ENCODE measurements at places on chromosomes 3 and 15.

- no peak for DNase-seq
Observed at GRCh38 chr15:90924375-90924774, 8.0 kb downstream of the HDDC3 start.

DNA sequence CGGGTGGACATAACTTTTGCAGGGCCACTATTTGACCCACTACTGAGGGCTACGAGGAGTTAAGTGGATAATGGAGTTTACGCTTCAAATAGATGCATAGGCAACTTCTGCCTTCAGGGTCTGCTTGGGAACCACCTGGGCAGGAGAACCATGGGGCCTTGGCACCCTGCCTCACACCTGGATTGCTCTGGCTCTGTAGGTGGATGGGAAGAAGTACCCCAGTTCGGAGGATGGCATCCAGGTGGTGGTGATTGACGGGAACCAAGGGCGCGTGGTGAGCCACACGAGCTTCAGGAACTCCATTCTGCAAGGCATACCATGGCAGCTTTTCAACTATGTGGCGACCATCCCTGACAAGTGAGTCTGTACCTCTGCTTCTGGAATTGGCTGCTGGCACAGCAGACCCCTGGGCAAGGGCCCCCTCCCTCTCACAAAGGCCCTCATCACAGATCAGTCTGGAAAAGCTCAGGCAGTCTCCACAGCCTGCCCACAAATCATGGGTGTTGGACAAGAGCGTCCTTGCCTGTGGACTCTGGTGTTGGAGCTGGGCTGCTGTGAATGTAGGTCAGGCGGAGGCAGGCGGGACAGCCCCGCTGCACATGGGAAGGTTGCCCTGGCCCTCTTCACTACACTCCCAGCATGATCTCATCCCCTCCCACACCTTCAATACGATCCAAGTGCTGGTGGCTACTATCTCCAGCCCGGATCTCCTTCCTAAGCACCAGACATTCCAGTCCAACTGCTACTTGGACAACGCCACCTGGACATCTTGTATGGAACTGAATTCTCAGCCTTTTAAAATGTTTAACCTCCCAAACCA is 46.7 kb downstream of the MESD start:
- DNase-seq = no peak

DNA sequence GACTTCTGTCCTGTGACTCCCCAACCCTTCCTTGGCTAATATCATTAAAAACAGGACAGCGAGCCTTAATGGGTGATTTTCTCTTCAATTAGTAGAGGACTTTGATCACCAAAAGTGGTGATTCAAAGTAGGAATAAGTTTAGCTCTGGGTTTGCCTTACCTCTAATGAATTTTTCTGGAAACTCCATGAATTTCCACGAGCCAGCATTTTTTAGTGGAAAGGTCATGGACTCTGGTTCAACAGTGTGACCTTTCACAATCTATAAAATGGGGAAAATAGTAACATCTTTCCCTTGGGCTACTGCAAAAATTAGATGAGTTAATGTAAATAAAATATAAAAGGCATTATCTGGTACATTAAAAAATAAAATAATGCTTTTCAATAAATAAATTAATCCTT is 417.8 kb upstream of the NR2F2 start:
- no peak for DNase-seq

DNA sequence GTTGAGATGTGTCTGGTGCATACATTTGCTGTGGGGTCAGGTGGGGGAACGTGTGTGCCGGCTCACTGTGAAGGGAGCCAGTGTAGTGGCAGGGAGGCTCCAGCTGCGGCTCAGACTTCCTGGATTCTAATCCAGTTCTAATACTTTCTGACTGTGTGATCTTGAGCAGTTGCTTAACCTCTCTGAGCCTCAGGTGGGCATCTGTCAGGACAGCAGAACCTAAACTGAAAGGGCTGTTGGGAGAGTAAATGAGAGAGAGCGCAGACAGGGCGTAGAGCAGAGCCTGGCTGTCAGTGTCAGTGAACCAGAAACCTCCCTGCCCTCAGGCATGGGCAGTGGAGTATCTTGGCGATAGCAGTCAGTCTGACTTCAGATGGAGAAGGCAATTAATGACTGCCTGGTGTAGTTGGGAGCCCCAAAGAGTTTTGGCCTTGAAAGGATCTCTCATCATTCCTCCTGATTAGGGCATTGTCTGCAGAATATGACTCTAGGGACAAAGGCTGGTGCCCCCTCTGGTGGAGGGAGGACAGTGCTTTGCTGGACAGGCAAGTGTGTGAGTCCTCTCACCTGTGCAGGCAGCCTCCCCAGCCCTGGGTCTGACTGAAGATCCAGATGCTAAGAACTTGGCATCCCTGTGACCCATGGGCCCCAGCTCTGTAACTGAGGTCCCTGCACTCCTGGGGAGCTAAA is 9.6 kb downstream of the KBTBD13 start:
- DNase-seq = no peak

GRCh38 chr3:77605308-77605707 is 565.4 kb downstream of the ROBO2 start:
- DNase-seq = no peak

DNA sequence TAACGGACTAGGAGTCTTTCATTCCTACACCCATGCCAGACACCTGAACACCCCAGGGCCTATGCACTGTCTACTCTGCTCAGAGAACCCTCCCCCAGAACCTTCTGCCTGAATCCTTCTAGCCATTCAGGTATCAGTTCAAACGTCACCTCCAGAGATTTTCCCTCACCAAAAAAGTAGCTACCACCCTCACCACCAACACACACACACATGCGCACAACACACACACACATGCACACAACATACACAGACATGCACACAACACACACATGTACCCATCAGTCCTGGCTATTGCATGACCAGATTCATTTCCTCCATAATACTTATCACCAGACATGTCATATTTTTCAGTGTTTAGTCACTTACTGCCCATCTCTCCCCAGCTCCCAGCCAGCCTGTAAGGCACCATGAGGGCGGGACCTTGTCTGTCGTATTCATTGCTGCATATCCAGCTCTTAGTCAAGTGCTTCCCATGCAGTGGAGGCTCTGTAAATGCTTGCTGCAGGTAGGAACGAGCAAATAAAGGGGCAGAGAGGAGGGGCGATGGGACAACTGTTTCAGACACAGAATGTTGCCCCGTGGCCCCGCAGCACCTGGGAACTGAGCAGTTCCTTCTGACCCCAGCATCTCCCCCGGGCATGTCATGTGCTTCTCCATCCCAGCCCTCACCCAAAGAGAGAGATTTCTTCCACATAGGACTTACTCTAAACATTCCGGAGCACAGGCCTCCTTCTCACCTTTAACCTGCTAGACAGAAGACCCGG is 29.2 kb downstream of the XXYLT1 start:
- no peak for DNase-seq

DNA sequence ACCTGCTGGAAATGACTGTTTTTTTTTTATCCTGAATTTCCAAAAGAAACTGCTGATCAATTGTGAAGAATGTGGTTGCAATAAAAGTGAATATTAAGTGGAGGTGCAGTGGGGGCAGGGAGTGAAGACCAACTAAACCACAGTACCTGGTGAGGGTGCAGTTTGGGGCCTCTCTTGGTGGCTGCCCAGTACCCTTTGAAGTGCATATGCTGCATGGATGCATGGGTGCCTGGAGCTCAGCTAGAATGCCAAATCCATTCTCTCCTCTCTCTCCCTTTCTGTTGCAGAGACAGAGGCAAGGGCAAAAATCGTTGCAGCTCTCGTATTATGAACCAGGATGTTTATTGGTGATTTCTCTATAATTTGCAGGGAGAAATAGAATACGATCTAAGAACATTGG is 420.5 kb upstream of the ONECUT1 start:
- DNase-seq = no peak

DNA sequence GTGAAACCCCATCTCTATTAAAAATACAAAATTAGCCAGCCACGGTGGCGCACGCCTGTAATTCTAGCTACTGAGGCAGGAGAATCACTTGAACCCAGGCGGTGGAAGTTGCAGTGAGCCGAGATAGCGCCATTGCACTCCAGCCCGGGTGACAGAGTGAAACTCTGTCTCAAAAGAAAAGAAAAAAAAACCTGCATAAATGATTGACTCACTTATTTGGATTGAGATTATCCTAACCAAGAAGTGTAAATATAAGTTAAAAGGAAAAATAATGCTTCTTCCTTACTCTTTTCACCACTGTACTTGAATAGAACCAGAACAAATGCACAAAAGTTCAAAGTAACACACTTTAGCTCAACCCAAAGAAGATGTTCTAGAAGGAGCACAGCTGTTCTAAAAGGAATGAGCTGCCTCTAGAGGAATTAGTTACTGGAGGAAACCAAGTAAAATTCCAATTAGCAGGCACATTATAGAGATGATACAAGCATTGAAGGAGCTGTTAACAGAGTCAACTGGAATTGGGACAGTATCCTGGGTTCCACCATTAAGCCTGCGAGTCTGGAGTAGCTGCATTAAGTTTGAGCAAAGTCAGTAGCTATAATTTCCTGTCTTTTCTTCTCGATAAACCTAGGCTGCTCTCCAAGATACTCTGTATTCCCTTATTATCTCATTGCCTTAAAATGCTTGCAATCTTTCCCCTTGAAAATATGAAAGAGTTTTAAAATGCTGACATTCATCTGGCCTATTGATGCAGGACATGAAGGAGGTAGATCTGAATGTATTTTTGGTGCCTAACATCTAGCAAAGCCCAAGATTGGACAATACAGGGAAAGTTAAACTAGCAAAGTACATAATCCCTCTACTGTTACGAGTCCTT is 9.5 kb downstream of the MTHFS start:
- DNase-seq = no peak

GRCh38 chr3:124850633-124851032 is 36.5 kb downstream of the ITGB5 start:
- no peak for DNase-seq

- no peak for DNase-seq
Observed at GRCh38 chr3:196399485-196399945, 32.7 kb downstream of the UBXN7 start.

DNA sequence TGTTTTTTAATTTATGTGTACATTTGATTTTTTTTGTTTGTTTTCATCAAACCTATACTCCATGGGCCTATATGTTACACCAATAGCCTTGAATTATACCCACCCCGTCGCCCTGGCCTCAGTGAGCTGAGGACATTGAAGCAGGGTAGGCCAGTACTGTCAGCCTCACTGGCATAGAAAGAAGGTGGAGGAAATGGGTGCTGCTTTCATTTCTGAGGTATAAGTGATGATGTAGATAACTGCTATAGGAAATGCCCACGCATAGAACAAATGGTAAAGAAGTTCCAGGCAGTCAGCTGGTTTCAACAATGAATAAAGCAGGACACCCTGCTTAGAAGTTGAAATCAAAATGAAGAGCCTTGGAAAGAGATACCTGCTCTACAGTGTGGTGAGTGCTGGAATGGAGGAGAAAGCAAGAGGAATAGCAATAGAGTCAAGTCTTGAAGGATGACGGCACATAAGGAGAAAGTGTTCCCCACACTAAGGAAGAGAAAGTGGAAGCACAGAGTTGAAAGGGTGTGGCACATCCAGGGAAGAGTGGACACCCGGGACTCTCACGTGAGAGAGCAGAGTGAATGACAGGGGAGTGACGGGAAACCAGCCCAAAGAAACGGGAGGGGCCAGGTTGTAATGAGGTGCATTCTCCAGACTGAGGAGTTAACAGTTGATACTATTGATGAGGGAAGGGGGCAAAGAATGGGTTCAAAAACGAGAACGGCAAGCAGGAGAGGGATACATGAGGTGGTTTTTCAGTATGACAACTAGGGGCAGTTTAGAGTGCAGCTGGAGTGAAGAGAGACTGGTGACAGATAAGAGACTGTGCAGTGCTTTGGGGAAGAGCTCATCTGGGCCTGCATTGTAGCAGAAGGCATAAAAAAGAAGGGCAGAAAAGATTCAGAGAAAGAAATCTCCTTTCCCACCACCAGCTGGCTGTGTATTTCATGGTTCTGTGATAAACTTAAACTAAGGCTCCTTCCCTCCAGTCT is 70.5 kb downstream of the KLHL25 start:
- DNase-seq = no peak

DNA sequence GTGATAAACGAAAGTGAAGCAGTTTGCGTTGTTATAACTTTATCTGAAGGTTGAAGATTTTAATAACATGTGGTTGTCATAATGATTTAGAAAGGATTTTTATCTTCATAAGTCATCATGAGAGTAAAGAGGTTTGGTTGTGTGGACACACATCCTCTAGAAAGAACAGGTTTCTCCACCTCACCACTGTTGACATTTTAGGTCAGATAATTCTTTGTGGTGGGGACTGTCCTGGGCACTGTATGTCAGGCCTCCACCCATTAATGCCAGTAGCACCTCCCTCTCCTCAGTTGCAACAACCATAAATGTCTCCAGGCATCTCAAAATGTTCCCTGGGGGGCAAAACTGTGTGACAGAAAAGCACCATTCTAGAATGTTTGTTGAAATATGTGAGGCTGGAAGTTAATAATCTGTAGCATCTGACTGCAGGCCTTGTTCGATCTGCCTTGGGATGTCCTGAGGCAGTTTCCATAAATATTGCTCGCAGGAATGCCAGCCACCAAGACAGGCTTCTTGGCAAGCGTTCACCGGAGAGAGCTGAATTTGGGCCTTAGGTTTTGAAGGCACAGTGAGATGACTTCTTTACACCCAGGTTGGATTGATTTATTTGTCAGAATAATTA is 100.1 kb downstream of the ADAMTSL3 start:
- no peak for DNase-seq

DNA sequence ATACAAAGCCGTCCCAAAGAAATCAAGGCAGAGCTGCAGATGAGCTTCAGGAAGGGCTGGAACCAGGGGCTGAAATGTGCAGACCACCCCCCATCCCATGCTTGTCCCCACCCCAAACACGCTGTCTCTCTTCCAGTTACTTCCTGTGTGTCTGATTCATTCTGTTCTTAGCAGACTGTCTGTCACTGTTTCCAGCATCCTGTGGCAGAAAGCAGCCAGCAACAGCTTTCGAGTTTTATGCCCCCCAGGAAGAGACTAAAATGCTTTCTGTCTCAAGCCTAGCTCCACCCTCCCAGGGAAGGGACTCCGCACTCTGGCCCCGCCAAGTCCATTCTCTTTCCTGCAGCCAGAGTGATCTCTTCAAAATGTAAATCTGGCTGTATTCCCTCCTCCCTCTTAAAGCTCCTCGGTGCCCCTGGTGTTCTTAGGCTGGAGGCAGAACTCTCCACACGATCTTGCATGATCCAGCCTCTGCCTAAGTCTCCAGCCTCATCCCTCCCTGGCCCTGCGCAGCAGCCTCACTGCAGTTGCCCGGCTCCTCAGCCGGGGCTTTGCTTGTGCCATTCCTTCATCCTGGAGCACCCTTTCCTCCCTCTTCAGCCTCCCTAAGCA is 41.5 kb downstream of the HRH1 start:
- no peak for DNase-seq

GRCh38 chr3:11464356-11464755 is 179.4 kb downstream of the VGLL4 start:
- no peak for DNase-seq

Measured in stimulated activated CD8-positive, alpha-beta memory T cell treated with anti-CD3 and anti-CD28 coated beads, Interleukin-7, amount 100 ng/mL, for 1 hour (primary cell).